ENCODE measurements at places on chromosomes 11 and 22.

DNA sequence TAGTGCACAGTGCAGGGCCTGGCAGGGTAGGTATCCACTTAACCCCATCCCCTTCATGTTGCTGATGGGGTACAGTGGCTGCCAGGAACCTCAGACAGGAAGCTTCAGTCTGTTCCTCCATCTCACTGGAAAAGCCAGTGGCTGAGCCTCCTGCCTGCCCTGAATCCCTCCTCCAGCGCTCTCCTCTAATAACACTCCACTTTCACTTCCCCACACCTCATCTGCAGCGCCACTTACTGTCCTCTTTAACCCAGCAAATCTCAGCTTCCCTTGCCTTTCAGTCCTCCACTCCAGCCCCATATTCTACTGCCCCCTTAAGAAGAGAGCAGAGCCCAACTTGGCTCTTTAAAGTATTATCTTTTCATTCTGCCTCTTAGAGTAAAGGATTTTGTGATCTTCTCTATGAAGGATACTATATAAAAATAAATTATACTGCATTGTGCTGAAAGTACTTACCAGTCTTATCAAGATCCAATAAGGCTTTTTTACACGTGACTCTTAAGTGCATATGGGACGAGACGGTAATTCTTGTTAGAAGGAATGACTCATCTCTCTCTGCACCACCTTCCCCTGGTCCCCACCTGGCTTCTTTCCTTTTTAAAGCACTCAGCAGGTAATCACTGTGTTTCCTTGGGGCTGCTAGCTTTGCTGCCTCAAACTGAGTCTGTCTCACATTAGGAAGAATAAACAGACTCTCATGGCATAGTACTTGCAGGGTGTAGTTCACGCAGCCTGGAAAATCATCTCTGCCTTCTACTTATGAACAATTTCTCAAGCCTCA, 238.0 kb upstream of the NARS2 start:
- no peak for DNase-seq

- no peak for DNase-seq
Measured at GRCh38 chr11:76071090-76071489, 135.2 kb downstream of the WNT11 start.

GRCh38 chr11:129209891-129210830, 18.0 kb upstream of the ARHGAP32 start:
- no peak for DNase-seq

DNA sequence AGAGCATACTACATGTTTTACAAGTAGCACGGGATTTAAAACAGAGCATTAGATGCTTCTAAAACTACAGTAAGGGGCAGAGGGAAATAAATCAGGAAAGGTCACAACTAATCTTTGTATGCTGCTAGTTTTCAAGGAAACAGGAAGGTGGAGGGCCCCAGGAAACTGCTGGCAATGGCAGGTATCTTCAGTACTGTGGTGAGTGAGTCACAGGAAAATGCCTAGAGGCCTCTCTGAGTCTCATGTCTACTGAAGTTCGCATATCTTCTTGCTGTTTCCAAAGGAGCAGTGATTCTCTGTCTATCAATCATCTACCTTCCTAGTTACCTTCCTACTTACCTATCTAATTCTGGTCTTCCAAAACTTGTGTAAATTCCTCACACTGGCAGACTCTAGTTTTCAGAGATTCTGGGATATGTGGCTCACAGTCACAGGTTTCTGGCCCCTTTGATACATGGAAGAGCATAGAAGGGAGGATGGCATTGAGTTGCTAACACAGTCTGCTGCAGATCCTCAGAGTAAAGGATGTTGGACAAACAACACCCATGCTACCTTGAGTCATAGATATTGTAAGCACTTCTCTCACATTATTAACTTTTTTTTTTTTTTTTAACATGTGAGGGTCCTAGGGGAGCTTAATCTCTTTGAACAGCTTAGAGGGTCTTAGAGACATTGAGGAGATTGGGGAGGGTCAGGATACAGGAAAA, 58.8 kb upstream of the SYN3 start:
- no peak for DNase-seq

GRCh38 chr11:79314906-79315689, 125.7 kb downstream of the TENM4 start:
- DNase-seq: no peak

Measured in activated CD4-positive, alpha-beta T cell treated with anti-CD3 and anti-CD28 coated beads, Interleukin-2, amount 50 U/mL, for 24 hours (primary cell).